ENCODE measurements at places on chromosomes 13 and 19.

GRCh38 chr13:46844431-46844830, 47.5 kb upstream of the ESD start:
- no peak for DNase-seq

DNA sequence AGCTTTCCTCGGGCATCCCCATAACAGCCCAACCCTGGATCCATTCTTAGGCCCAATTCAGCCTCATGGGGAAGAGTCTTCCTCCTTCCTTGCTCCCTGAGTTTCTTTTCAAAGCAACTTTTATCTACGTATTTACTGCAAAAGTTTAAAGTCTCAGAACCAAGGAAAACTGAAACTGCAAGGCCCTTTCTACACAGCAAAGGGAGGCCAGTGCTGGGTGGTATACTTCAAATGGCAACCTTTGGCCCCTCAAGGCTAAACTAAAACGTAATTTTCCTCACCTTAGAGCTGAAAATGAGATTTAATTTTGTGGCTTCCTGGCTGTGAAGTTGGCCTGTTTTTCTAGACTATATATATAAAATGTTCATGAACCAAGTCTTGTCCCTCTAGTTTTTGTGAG, 5.6 kb downstream of the CDX2 start:
- DNase-seq, result no peak

- DNase-seq, result no peak
These were observed 140.5 kb downstream of the FGF14 start for GRCh38 chr13:102261316-102261715.

GRCh38 chr13:29429286-29429900, 166.1 kb downstream of the SLC7A1 start:
- no peak for DNase-seq

DNA sequence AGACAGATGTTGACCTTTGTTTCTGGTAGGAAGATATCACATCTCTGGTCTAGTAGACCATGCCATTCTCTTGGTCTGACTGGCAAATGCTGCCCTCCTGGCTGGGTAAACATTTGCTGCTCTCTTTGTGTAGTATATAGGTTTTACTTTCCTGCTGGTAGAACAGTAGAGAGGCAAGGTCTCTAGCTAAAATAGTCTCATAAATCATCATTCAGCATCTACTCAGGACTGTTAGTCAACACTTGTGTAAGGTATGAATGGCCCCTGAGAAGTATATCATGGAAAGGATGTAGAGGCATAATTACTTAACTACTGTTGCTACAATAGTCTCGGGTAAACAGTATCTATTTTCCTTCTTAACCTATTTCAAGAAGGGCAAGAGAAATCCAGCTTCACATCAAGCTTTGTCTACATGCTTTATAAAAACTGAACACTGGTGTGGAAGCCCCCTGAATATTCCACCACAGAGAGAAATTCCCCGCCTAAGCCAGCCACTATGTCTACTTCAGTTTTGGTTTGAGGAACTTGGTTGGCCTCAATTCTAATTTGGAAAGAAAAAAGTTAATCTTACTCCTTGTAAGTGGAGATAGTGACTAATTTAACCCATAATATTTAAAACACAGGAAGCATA, 18.4 kb upstream of the MYCBP2 start:
- no peak for DNase-seq

Measured in activated CD8-positive, alpha-beta T cell treated with anti-CD3 and anti-CD28 coated beads, Interleukin-2, amount 10 ng/mL, durations not matched to agents 7 days and 5 days (primary cell).